D721Med (cell line): ENCODE measurements at places on chromosomes 5 and 9.

DNA sequence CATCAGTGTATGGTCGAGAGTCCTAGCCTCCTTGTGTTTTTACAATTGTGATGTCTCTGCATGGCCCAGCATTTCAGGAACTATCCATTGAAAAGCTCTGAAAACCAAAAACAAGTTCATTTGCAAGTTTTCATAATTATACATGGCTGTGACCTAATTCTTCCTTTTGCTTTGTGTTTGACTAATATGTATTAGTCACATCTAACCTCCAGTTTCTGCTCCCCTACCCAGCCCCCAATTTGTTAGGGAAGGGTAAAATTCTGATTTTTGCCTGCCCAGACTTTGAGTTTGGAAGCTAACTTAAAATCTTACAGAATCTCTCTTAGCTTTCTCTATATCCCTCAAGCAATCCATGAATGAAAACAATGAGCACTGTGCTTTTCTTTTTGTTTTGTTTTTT is 128.2 kb upstream of the SEMA6A start:
- DNase-seq, result no peak

- DNase-seq, result peak; percentile 91
These were observed at the start of gene GPX3 for GRCh38 chr5:151020304-151021110. Gene GPX3 (plus strand): TSS chr5:151020591. CDS start chr5:151020655, 64 bp downstream.

DNA sequence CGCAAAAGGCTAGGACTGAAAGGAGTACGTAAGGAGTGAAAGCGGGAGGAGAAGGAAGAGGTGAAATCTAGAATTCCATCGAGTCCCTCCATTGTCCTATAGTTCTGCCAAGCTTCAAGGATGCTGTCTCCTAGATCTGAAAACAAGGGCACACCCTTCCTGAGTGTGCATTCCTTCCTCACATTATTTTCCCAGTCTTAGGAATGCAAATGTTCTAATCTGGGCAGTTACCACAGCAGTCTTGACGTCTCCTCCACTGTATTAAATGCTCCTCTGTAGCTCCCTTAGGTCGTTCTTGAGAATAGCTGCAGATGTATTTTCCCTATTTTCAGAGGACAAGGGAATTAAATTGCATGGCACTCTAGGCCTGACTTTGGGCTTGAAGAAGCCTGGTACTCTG is 127.6 kb downstream of the SLIT3 start:
- DNase-seq, result no peak

DNA sequence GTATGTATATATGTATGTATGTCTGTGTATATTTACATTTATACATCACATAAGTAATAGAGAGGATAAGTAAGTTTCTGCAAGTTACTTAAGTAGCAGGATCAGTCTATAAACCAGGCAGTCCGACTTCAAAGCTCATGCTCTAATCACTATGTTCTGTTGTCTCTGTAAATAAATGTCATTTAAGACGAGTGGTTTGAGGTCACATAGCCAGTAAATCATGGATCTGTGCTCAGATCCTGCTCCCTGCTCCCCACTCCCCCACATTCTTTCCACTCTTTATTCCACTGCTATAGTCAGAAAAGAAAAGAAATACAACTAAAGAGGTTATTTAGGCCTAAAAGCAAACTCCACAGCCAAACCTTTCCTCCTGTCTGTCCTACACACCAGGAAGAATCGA is 90.4 kb downstream of the SERINC5 start:
- DNase-seq, result no peak

- DNase-seq, result no peak
These were observed 486.0 kb downstream of the ENC1 start for GRCh38 chr5:74154526-74154925.

DNA sequence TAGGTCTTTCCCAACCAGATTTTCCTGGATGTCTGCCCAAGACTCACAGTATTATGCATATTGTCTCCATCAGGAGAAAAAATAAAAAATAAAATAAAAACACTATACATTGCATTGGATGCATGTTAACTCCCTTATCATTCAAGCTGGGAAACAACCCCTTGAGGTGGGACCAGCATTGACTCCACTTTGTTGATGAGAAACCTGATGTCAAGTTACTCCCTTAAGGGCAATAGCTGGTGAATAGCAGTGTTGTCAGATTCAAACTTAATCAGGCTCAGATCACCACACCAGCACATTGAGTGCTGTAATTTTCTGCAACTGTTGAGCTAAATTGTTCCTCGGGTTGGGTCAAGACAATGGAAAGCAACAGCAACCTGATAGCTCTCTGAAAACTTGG is 264.0 kb upstream of the TRIM32 start:
- no peak for DNase-seq
